Metanephros (tissue), 2 donors: ENCODE measurements at places on chromosomes 6 and 20. TPM values are rescaled to one million over a fixed set of nuclear protein-coding genes. Genes with fewer than 3 reads are reported as not detected.

HLA-DRB1 gene
- 31.2 TPM for total RNA-seq

KCNQ2 gene
- total RNA-seq: 5.2 TPM

PKIB gene
- total RNA-seq: 2.3 TPM

SDC4 gene
- 122 TPM for total RNA-seq

HTR1B gene
- 0.35 TPM for total RNA-seq

ACTL10 gene
- 0.70 TPM for total RNA-seq

ZNF831 gene
- total RNA-seq: 0.35 TPM

LRFN2 gene
- 0.88 TPM for total RNA-seq

SLC22A23 gene
- 16.2 TPM for total RNA-seq

FBXO30 gene
- total RNA-seq: 12.5 TPM

LGSN gene
- 0.41 TPM for total RNA-seq
